ENCODE measurements at places on chromosomes 4 and X.
A peak's percentile ranks its signal among the peaks of the same experiment; 100 is the strongest.

- no peak for DNase-seq
Observed at GRCh38 chr4:182748949-182749348, 168.2 kb downstream of the DCTD start.

DNA sequence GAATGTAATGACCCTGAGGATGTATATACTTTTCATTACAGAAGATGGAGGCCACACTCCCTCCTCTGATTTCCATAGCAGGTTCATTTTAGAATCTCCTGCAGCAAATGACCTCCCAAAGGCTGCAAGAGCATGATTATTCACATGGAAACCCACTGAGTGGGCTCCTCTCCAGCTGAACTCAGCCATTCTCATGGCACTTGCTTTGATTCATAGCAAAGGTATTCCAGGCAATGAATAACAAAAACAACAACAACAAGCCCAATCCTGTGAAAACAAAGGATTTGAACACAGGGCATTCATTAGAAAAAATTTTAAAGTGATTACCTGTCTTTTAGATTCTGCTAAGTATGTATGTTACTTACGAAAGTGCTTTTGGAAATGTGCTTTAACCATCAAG lies 894.0 kb upstream of the FRG1 start:
- DNase-seq = no peak

DNA sequence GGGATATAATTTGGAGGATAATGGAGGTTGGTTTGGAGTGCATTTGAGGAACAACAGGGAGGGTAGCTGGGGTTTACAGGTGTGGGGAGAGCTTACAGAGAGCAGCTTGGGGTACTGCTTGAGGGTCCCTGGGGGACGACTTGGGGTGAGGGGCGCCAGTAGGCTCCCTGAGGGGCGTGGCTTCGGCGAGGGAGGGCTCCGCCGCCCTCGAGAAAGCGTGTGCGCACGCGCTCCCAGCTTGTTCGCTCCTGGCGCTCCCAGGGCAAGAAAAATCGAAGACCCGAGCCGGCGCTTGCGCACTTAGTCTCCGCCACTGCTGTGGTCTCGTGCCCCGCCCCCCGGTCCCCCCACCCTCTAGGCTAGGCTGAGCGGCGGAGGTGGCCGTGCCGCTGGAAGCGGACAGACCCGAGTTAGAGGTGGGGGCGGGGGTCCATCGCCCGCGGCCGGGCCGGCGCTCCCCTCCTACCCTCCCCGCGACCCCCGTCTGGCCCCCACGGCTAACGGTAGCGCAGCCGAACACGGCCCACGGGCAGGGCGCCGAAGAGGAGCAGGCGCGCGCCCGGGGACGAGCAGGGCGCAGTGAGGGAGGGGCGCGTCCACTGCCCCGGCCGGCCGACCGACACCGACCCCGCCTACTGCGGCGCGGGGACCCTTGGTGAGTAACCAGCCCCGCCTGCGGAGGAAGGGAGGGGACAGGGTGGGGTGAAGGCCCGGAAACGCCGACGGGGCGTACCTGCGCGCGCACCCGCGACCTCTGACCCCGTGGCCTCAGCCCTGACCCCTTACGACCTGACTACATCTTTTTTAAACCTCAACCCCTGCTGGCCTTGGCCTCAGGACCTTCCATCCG lies 5.4 kb upstream of the CCDC120 start:
- peak; percentile 54 for DNase-seq

GRCh38 chrX:96425200-96425599 lies 259.4 kb upstream of the DIAPH2 start:
- no peak for DNase-seq

GRCh38 chrX:152926279-152926678 lies 28.4 kb downstream of the ZNF185 start:
- DNase-seq = peak; percentile 22

DNA sequence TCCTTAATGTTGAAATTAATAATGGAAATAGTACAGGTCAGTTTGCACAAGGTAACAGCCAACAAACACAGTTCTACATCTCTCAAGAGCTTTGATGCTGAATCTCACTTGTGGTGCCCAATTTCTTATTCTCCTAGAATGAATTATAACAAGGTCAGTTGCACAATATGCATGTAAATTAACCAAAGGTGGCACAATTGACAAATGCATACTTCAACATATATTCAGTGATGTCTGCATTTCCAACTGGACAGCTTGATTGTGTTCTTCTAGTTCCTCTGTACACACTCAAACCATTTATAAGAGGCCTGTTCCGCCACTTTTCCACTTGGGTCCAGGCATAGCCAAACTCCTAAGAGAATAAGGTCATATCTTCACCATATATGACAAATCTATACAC lies 210.3 kb upstream of the EPHA5 start:
- DNase-seq = no peak

GRCh38 chr4:187183346-187183745 lies 459.7 kb upstream of the FAT1 start:
- no peak for DNase-seq

DNA sequence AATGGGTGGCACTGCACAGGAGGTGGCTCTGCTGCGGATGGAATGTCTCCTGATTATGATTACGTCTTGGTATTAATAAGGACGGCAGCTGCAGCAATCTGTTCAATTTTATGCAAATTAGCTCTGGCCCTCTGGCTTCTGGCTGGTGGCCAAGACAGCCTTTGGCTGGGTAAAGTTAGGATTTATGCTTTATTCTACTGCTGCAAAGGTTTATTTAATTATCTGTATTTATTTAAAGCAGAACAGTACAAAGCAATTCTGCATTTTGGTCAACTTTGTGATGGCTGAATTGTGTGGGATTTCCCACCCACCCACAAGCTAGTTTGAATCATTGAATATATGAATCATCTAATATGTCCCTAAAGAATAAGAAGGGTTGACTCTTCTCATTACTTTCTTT lies 745.6 kb upstream of the FAM241A start:
- no peak for DNase-seq

- no peak for DNase-seq
Observed at GRCh38 chr4:148735432-148736155, 293.4 kb upstream of the NR3C2 start.

GRCh38 chr4:22859318-22859717 lies 166.6 kb downstream of the GBA3 start:
- no peak for DNase-seq

DNA sequence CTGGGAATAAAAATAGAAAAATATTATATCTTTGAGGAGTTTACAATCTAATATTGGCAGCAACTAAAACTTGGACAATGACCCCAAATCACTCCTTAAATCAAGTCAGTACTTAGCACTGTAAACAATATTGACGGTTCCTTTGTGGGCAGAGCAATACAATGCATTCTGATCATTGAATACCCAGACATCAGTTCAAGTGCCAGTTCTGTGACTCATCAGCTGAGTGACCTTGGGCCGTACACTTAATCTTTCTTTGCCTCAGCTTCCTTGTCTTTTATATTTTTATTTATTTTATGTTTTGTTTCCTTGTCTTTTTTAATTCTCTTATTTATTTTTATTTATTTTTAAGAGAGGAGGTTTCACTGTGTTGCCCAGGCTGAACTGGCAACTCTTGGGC lies 112.2 kb upstream of the ANXA3 start:
- DNase-seq = no peak

DNA sequence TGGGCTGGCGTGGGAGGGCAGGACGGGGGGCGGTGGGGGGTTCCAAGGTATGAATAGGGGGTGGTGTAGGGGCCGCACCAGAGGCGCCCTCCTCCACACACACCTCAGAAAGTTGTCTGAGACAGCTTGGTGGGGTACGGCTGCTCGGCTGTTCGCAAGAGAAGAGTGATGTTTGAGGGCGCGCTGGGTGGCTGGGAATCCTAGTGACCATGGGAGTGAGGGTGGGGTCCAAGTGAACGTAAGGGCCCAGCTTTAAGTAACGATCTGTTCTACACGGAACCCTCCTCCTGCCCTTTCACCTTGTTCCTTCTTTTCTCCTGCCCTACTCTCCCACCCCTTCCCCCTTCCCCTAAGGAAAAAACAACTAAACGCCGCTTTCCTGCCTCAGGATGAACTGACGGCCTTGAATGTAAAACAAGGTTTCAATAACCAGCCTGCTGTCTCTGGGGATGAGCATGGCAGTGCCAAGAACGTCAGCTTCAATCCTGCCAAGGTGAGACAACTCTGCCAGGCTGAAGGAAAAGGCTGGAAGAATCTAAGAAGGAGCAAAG lies 664 bp downstream of the MED12 start:
- no peak for DNase-seq

GRCh38 chrX:74249963-74250362 lies 54.0 kb upstream of the ZCCHC13 start:
- no peak for DNase-seq

GRCh38 chr4:56804551-56804950 lies 16.9 kb downstream of the SPINK2 start:
- no peak for DNase-seq

GRCh38 chr4:143626134-143626911 lies 74.2 kb downstream of the FREM3 start:
- DNase-seq = no peak

DNA sequence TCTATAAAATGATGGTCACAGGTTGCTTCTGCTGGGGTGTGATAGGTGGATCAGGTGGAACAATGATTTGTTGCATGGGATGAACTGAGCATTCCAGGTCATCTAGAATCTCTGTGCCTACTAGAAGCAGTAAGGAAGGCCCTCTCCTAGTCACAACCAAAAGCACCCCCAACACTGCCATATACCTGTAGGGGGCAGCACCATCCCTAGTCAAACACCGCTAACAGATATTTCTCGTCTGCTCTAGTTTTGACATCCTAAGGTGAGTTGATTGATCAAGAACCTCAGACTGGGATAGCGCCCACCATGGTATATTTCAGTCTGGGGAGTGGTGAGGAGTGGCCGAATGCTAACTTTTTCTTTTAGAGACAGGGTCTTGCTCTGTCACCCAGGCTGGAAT lies 160.2 kb downstream of the NHS start:
- peak; percentile 6 for DNase-seq

DNA sequence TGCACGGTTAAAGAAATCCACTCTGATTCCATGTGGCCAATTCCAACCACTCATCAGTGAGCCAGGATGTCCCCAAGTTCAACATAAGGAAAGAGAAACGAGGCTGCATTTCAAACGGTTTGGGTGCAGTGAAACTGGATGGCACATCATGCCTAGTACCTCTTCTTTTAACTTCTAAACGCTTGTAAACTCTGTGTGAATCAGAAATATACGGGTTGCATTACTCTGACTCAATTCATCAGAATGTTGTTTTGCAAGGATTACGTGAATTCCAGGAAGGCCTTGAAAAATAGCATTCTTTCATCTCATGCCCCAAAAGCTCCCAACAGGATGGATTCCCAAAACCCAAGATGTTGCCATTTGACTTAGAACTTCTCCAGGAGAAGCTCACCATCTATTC lies 270.4 kb downstream of the LDB2 start:
- no peak for DNase-seq

DNA sequence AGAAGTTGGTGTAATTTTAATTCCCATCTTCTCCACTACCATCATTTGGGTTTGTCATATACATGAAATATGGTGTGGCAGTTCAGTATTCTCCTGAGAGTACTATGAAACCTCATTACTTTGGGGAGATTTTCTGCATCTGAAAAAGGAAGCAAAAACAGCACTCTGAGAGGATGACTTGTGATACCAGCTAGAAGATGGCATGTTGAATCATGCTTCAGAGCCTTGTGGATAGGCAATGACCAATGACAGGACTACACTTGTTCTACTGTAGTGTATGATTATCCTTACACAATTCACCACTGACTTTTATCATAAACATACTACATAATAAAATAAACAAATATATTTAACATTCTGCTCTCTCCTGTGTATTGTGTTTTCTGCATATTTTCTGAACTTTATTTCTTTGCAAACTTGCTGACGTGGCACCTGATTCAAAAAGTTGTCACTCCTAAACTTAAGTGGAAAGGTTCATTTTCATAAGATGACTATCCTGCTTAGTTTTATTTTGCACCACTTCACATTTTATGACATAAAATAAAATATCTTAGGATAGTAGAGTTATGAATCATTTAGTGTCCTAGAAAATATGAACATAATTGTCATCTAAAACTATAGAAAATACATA lies 991.3 kb downstream of the FSTL5 start:
- DNase-seq = no peak
